ENCODE measurements at places on chromosomes 7 and 10.

GRCh38 chr10:88179831-88180230 is 316.4 kb downstream of the PTEN start:
- DNase-seq = no peak
- H3K27me3 ChIP-seq = no peaks in the 10 kb centered on the region
- H3K27ac ChIP-seq = no peak overlapping the region
- no peak overlapping the region for H3K4me3 ChIP-seq

GRCh38 chr7:151601521-151602305 is 82.0 kb upstream of the RHEB start:
- no peaks in the 10 kb centered on the region for H3K4me1 ChIP-seq
- H3K27me3 ChIP-seq = no peaks in the 10 kb centered on the region
- DNase-seq = no peak
- no peaks in the 10 kb centered on the region for H3K36me3 ChIP-seq

DNA sequence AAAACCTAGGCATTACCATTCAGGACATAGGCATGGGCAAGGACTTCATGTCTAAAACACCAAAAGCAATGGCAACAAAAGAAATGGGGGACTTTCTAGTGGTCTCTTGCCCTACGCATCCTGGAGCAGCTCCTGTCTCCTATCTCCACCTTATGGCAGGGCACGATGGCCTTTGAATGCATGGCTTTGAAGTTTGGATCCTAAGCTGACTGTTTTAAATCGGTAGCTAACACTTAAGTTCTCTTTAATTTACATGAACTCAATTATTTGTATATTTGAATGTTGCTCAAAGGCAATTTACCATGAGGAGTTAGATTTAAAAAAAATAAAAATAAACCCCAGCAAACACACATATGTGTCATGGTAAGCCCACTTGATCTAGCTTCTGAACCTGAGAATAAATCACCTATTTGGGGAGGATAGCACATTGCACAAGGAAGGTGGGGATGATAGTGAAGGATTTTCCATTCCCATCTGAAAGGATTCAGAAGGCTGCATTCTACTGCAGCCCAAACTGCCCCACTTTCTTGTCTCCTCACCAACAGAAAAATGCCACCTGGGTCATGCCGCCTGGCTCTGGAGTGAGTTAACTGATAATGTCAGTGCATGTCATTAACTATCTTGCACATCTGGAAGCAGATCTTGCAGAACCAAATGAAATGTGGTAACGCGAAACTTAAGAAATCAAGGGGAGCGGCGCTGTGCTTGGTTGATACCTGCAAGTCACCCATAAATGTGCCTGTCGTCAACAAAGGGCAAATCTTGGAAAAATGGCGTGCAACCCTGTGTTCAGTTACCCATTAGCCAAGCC is 12.4 kb downstream of the KLF6 start:
- H3K4me3 ChIP-seq = no peak overlapping the region
- peaks cover 27% of the 10 kb centered on the region for H3K4me1 ChIP-seq
- no peaks in the 10 kb centered on the region for H3K36me3 ChIP-seq
- no peak overlapping the region for H3K27ac ChIP-seq
- no peaks in the 10 kb centered on the region for H3K27me3 ChIP-seq

DNA sequence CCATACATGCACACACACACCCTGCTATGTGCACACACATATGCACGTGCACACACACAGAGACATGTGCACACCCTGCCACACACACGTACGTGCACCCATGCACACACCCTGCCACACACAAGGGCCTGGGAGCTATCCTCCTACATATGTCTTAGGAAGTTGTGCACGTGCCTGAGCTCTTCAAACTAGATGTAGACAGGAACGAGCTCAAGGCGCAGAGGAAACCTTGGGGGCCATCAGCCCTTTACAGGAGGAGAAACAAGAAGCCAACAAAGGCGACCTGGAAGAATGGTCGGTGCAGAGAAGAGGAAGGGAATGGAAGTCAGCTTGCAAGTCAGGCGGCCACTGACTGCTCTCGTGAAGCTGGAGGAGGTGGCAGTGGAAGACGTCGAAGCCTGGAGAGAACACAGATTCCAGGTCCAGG is 58.7 kb downstream of the AOC1 start:
- no peaks in the 10 kb centered on the region for H3K36me3 ChIP-seq
- no peaks in the 10 kb centered on the region for H3K4me1 ChIP-seq
- no peaks in the 10 kb centered on the region for H3K27me3 ChIP-seq

- H3K27ac ChIP-seq = no peak overlapping the region
- H3K27me3 ChIP-seq = no peaks in the 10 kb centered on the region
- no peak overlapping the region for H3K4me3 ChIP-seq
- no peaks in the 10 kb centered on the region for H3K36me3 ChIP-seq
- peak; percentile 67 for DNase-seq
Observed at GRCh38 chr10:64430690-64431323, 909.6 kb downstream of the REEP3 start.

DNA sequence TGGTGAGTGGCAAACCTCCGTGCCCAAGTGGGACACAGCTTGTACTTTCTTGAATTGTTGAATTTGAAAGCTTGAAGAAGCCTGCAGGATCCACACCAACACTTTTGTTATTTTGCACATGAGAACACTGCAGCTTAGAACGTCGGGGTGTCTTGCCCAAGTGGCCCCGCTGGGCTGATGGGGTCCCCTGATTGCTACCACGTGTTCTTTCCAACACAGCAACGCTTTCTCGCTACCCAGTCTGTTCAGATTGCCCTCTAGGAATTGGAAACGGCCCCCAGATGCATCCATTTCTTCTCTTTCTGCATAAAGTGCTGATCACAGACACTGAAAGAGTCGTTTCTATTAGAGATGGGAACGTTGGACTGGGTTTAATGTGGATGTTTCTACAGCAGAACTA is 268.5 kb downstream of the ADARB2 start:
- no peaks in the 10 kb centered on the region for H3K36me3 ChIP-seq
- no peak overlapping the region for H3K4me3 ChIP-seq
- peaks cover 5% of the 10 kb centered on the region for H3K4me1 ChIP-seq
- no peak overlapping the region for H3K27ac ChIP-seq

GRCh38 chr7:149642589-149642988 is 130.8 kb downstream of the ZNF467 start:
- H3K27ac ChIP-seq = no peak overlapping the region
- no peak overlapping the region for H3K4me3 ChIP-seq
- H3K4me1 ChIP-seq = 0 out of 2 replicates have a peak, but pooled peaks cover 3% of the 10 kb centered on the region
- H3K27me3 ChIP-seq = no peaks in the 10 kb centered on the region
- H3K36me3 ChIP-seq = no peaks in the 10 kb centered on the region

DNA sequence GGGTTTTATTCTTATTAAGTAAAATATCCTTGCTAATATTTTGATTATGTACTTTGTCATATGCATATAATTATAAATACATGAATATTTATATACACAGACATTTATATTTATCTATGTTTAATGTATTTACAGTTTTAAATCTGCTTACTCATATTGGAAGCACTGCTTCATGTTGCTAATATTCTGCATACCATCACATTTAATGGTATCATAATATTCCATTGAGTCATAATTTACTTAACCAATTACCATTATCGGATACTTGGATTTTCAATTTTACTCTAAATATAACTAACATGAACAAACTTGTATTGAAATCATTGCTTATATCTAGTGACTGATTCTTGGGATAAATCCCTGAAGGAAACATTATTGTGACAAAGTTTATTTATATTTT is 155.2 kb downstream of the MBL2 start:
- H3K27me3 ChIP-seq = no peaks in the 10 kb centered on the region
- H3K4me1 ChIP-seq = no peaks in the 10 kb centered on the region
- no peak overlapping the region for H3K27ac ChIP-seq
- H3K36me3 ChIP-seq = no peaks in the 10 kb centered on the region
- H3K4me3 ChIP-seq = no peak overlapping the region
- DNase-seq = no peak

DNA sequence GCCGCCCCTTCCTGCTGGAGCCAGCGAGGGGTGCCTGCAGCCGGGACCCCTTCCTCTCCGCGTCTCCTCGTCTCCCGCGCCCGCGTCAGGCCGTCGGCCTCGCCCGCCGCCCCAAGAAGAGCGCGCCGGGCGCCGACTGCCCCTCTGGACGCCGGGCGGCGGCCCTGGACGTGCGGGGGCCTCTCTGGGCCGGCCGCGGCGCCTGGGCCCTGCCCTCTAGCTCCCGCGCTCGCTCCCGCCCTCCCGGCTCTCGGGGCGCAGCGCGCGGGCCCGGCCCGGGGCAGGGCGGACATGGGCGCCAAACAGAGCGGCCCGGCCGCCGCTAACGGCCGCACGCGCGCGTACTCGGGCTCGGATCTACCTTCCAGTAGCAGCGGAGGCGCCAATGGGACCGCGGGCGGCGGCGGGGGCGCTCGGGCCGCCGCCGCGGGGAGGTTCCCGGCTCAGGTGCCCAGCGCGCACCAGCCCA is 704 bp downstream of the ZNRF2 start:
- DNase-seq = peak; percentile 58
- H3K36me3 ChIP-seq = no peaks in the 10 kb centered on the region
- no peaks in the 10 kb centered on the region for H3K27me3 ChIP-seq
- H3K4me1 ChIP-seq = peaks cover 12% of the 10 kb centered on the region

DNA sequence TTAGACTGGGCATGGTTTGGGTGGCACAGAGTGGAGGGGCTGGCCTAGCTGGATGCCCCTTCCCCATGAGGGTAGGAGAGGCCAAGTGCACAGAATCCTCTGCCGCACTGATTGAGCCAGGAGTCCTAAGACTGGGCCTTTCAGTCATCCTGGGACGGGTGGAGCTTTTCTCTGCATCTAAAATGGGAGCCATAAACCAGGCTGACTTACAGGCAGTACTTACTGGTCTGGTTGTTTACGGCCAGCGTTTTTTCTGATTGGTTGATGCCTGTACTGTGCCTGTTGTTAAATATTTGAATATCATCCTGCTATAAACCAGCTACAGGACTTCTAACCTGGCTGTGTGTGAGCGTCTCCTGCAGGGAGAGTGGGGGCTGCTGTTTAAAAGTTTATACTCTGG is 107.8 kb downstream of the CDH23 start:
- no peak for DNase-seq
- H3K27ac ChIP-seq = no peak overlapping the region
- H3K4me3 ChIP-seq = no peak overlapping the region

DNA sequence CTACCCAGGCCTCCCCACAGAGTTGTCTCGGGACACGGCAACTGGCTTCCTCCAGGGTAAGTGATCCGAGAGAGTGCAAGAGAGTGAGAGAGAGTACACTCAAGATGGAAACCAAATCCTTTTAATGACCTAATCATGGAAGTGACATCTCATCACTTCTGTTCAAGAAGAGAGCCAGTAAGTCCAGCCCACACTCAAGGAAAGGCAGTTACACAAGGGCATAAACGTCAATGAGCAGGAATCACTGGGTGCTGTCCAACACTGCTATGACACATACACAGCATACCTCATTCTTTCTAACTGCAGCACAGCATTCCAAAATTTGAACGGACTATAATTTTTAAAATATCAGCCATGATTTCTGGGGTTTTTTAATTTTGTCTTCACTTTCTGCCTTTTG is 29.3 kb upstream of the OSBPL3 start:
- H3K27me3 ChIP-seq = no peaks in the 10 kb centered on the region
- no peaks in the 10 kb centered on the region for H3K36me3 ChIP-seq
- no peak overlapping the region for H3K4me3 ChIP-seq
- no peak overlapping the region for H3K27ac ChIP-seq
- no peak for DNase-seq
- H3K4me1 ChIP-seq = no peaks in the 10 kb centered on the region

GRCh38 chr7:15489861-15490260 is 72.0 kb downstream of the AGMO start:
- H3K27me3 ChIP-seq = no peaks in the 10 kb centered on the region
- no peak for DNase-seq
- no peaks in the 10 kb centered on the region for H3K4me1 ChIP-seq
- no peak overlapping the region for H3K27ac ChIP-seq
- no peaks in the 10 kb centered on the region for H3K36me3 ChIP-seq
- no peak overlapping the region for H3K4me3 ChIP-seq

- no peak overlapping the region for H3K27ac ChIP-seq
- H3K36me3 ChIP-seq = no peaks in the 10 kb centered on the region
- no peak overlapping the region for H3K4me3 ChIP-seq
Observed at GRCh38 chr7:7323352-7323751, 141.0 kb downstream of the C1GALT1 start.

GRCh38 chr10:85927952-85928665 is 438.5 kb downstream of the GRID1 start:
- H3K27me3 ChIP-seq = no peaks in the 10 kb centered on the region
- H3K4me1 ChIP-seq = no peaks in the 10 kb centered on the region
- no peaks in the 10 kb centered on the region for H3K36me3 ChIP-seq

GRCh38 chr7:69847921-69848612 is 249.8 kb downstream of the AUTS2 start:
- H3K4me1 ChIP-seq = no peaks in the 10 kb centered on the region
- no peak overlapping the region for H3K4me3 ChIP-seq
- H3K27me3 ChIP-seq = no peaks in the 10 kb centered on the region
- H3K27ac ChIP-seq = no peak overlapping the region

DNA sequence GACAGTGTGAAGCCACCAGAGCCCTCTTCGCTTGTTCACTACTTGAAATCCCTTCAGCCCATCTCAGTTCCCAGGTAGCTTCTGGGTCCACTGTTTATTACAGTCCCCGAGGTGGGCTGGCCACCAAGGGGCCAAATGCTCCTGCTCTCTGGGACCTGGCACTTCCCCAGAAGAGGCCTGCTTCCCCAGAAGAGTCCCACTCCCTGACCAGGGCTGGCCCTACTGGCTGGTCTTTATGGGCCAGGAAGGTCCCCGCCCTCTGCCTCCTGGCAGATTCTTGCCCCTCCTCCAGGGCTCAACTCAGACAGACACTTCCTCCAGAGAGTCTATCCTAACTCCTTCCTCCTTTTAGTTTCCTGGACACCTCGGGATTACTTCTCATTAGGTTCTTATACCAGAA is 70.7 kb upstream of the LRRC18 start:
- no peak overlapping the region for H3K4me3 ChIP-seq
- H3K36me3 ChIP-seq = no peaks in the 10 kb centered on the region
- H3K27ac ChIP-seq = no peak overlapping the region
- DNase-seq = no peak
- no peaks in the 10 kb centered on the region for H3K4me1 ChIP-seq
- peaks cover 2% of the 10 kb centered on the region for H3K27me3 ChIP-seq

- DNase-seq = no peak
- H3K4me1 ChIP-seq = no peaks in the 10 kb centered on the region
- no peak overlapping the region for H3K27ac ChIP-seq
- H3K36me3 ChIP-seq = no peaks in the 10 kb centered on the region
Observed at GRCh38 chr10:104498347-104499081, 142.6 kb upstream of the SORCS3 start.

GRCh38 chr10:96548589-96548988 is 34.9 kb upstream of the TLL2 start:
- no peak overlapping the region for H3K4me3 ChIP-seq
- H3K27ac ChIP-seq = no peak overlapping the region
- H3K4me1 ChIP-seq = no peaks in the 10 kb centered on the region
- DNase-seq = no peak
- H3K27me3 ChIP-seq = no peaks in the 10 kb centered on the region

GRCh38 chr10:17992266-17992665 is 40.5 kb downstream of the SLC39A12 start:
- no peak overlapping the region for H3K4me3 ChIP-seq
- no peaks in the 10 kb centered on the region for H3K4me1 ChIP-seq
- no peaks in the 10 kb centered on the region for H3K36me3 ChIP-seq
- DNase-seq = no peak
- H3K27ac ChIP-seq = no peak overlapping the region

GRCh38 chr7:112877691-112878460 is 87.7 kb upstream of the TMEM168 start:
- no peak for DNase-seq
- no peaks in the 10 kb centered on the region for H3K27me3 ChIP-seq
- no peaks in the 10 kb centered on the region for H3K36me3 ChIP-seq
- H3K4me3 ChIP-seq = no peak overlapping the region
- peaks cover 26% of the 10 kb centered on the region for H3K4me1 ChIP-seq

Data from Caco-2 (cell line).